Activated naive CD4-positive, alpha-beta T cell (primary cell): ENCODE measurements at places on chromosomes 5 and 9.

GRCh38 chr9:95091601-95092261 is 225.8 kb downstream of the FANCC start:
- DNase-seq = no peak

GRCh38 chr9:137639303-137640051 is 20.7 kb downstream of the EHMT1 start:
- DNase-seq = no peak

- DNase-seq = no peak
Observed at GRCh38 chr5:150178262-150178661, 11.6 kb upstream of the SLC6A7 start.

GRCh38 chr9:95845751-95846150 is 29.7 kb upstream of the ERCC6L2 start:
- no peak for DNase-seq

DNA sequence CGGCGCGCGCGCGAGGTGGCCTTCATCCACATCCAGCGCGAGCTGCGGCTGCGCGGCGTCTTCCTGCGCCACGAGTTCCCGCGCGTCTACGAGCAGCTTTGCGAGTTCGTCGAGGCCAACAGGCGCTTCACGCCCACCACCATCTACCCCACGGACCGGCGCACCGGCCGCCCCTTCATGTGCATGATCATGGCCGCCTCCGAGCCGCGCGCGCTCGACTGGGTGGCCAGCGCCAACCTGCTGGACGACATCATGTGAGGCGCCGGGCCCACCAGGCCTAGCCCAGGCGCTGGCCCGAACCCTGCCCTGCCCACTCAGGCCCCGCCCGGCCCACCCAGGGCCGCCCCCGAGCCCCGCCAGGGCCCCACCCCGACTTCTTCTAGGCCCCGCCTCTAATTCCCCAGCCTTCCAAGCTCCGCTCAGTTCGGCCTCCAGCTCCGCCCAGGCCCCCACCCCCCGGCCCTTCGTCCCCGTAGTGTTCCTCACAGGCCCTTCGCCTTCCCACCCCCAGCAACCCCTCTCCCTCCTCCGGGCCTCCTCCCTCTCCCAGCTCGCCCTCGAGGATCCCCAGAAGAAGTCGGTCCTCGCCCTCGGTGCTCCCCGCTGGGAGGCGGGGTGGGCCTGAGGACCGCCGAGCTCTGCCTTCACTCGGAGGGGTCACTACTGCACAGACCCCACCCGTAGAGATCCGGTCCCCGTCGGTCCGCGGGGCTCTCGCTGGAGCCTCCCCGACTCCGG is 2.0 kb upstream of the PHPT1 start:
- no peak for DNase-seq

DNA sequence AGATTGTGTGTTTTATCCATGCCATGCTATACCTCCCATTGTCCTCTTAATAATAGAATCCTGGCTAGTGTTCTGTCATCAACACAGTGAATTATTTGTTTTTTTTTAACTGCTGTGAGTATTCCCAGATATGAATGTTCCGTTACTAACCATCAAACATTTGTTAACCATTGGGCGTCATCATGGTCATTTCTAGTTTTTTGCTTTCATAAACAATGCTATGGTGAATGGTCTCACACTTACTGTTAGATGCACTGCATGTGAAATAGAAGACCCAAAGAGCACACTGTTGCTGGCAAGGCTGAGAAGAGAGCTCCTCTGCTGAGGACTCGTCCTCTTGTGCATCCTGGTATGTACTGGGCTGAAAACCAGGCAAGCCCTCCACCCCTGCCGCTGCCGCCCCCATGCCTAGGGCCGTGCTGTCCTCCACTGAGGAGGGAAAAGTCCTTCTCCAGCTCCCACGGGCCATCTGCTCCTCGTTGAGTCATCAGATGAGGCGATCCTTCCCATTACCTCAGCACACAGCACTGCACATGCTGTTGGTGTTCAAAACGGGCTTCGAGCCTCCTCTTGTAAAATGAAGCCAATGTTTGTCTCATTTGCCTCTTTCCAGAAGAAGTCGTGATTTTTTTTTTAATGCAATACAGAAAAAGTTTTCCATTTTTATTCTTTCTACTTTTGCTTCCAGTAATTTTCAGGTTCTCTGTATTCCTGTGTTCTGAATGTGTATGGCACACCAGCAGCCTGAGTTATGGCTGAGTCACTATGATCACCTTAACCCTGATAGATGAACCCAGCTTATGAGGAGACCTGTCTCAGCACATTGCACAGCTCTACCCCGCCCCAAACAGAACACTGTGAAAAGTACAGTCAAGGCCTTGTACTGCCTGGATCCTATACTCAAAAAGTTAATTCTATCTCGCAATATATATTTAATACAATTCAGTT is 219.0 kb downstream of the AOPEP start:
- DNase-seq = no peak

DNA sequence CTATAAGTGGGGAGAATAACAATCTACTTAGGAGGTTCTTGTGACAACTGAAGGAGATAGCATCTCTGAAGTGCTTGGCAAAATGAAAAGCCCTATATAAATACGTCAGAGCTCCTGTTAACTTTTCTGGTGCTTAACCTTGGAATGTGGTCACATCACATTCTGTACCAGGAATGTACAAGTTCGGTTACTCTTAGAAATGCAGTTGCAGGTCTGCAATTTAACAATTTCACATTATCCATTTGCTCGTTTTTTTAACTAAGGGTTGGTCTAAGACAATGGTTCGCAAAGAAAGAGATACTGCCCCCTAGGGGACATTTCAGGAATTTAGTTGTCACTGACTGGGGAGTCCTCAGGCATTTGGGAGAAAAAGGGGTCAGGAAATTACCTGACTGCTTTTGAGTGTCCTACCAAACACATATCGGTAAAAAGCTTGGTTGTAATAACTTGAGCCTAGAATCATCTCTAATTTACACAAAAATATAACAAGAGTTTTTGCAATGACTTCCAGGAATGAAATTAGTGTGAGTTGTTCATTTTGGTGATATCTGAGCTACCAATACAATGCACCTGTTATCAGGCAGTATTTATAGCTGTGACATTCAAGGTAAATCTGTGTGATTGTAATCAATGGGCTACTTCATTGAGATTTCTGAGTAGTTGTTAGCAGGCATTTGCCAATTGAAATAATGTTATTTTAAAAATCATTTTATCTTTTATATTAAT is 5.4 kb upstream of the HBEGF start:
- DNase-seq = peak; percentile 11

DNA sequence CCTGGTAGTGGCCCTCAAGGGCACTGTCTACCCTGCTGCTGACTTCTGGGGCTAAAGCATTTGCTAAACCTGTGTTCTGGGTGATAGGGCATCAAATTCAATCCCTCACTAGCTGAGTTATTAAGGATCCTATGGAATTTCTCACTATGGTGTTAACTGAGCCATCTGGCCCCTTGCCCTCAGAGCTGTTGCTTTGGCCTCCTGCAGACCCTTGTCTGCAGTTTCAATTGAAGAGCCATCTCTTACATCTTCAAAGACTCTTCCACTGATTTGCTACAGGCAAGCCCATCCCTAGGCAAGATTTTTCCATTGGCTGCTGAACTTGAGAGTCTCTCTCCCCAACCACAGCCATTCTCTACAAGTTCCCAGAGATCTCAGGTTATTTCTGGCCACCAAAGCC is 418.2 kb downstream of the ZNF608 start:
- DNase-seq = no peak

- DNase-seq = no peak
Observed at GRCh38 chr5:113002423-113002822, 25.8 kb downstream of the DCP2 start.

DNA sequence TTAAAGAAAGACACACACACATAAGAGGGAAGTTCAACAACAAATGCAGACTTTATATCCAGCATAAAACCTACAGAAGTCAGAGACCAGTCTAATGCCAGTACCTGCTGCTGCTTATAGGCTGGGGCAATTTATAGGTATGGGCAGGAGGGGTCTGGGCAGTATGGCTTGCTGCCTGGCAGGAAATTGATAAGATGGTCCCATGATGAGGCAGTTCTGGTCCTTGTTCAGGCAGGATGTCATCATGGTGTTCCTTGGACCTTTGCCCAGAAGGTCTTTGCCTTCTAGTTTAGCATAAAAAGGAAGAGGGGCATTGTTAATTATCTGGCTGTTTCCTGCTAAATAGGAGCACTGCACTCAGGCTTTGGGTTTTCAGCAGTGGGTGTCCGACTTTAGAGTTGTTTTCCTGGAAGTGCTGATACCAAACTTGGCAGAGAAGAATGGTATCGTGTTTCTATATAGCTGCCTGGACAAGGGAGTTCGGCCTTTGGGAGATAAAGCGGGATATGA is 10.4 kb upstream of the PDCD1LG2 start:
- no peak for DNase-seq

GRCh38 chr5:97906135-97906534 is 723.1 kb upstream of the RIOK2 start:
- DNase-seq = no peak

DNA sequence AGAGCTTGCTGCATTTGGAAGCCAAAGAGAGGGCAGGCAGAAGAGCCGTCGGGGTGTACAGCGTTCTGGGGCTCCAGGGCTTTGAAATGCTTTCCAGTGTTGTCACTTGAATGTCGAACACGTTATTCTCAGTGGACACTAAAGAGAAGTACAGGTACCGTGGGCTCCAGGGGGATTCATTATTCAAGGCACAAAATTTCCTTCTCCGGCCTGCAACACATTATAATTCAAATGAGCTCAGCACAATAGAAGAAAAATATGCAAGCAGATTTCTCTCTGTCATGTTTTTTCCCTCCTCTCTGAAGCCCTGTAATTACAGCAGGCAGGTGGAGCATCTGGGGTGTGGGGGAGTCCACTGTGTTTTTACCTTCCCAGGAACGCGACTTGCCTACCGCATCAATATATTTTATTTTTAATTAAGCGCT is 293.1 kb downstream of the ZSWIM6 start:
- DNase-seq = no peak
